ENCODE measurements at places on chromosomes 6 and 20. TPM values are rescaled to one million over a fixed set of nuclear protein-coding genes. Genes with fewer than 3 reads are reported as not detected.

The GRM1 gene
- total RNA-seq = 5.8 TPM

DNA sequence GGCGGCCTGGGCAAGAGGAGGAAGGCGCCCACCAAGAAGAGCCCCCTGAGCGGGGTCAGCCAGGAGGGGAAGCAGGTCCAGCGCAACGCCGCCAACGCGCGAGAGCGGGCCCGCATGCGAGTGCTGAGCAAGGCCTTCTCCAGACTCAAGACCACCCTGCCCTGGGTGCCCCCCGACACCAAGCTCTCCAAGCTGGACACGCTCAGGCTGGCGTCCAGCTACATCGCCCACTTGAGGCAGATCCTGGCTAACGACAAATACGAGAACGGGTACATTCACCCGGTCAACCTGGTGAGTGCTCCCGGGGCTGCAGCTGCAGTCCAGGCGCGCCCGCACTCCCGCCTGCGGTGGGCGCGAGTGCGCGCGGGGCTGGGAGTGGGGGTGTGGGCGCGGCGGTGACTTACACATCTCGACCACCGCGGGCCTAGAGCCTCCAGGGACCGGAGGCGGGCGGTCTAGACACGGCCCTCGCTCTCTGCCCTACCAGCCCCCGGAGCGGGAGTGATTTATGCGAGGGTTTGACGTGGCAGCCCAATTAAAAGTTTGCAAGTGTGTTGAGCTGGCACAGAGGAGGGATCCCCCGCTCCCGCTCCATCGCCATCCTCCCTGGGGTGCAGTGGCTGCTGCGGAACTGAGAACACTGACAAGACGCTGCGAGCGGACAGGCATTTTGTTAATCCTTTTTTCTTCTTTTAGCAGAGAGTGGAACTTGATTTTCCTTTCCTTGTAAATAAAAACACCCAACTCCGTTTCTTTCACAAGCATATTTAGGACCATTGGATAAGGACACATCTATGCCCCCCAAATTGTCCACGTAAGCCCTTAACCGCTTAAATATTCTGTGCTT is 867 bp downstream of the TCF21 start:
- H3K4me1 ChIP-seq = peaks cover 22% of the 10 kb centered on the region
- H3K4me3 ChIP-seq = peak overlapping the region; percentile 5
- H3K36me3 ChIP-seq = no peaks in the 10 kb centered on the region
- H3K27me3 ChIP-seq = peaks cover 4% of the 10 kb centered on the region

DNA sequence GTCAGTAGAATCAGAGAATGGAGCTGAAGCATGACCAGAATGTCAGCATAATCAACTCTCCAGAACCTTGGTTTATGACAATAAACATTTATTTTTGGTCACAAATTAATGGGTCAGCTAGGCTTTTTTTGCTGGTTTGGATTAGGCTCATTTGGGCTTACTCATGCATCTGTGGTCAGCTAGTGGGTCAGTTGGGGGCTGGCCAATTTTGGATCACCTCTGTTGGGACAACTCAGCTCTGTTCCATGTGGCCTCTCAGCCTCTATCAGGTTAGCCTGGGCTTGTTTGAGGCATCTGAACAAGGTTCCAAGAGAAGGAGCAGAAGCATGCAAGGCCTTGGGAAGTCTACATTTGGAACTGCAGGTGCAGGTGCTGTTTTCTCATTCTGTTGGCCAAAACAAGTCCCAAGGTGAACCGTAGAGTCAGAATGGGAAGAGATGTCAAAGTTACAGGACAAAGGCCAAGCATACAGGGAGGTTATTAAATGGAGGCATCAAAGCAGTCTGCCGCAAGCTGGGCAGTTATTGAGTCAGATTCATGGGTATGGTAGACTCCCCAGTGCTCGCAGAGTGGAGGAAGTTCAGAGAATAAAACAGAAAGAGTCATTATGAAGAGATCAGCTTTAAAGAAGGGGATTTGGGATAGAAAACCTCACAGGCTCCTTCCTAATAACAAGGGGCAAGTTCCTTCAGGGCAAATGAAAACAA is 173.0 kb downstream of the PLCB4 start:
- H3K36me3 ChIP-seq = no peaks in the 10 kb centered on the region
- no peak overlapping the region for H3K4me3 ChIP-seq
- H3K4me1 ChIP-seq = peaks cover 39% of the 10 kb centered on the region
- no peaks in the 10 kb centered on the region for H3K27me3 ChIP-seq

The TNNC2 gene
- not detected for total RNA-seq

DNA sequence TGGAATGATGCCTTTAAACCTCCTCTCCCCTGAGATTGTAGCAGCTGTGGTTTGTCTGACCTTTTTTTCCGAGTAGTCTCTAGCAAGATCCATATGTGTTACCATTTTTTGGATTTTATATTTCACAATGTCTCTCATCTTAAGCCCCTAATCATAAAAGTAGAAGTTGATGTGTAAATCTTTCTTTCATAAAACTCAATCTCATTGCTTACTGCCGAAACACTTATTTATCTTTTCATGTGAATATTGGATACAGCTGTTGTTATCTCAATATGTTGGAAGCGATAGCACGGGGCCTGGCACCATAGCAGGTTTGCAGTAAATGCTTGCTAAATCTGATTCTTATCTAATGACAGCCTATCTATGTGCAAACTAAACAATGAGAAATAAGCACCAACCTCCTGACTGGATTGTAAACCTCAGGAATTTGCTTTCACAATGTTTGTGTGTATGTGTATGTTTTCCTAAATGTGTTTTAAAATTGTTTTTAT is 14.2 kb downstream of the SMPDL3A start:
- DNase-seq = no peak
- no peak overlapping the region for H3K4me3 ChIP-seq
- H3K27me3 ChIP-seq = no peaks in the 10 kb centered on the region
- H3K27ac ChIP-seq = no peak overlapping the region
- H3K36me3 ChIP-seq = no peaks in the 10 kb centered on the region
- H3K4me1 ChIP-seq = no peaks in the 10 kb centered on the region

The PLN gene
- total RNA-seq = 3,015 TPM

- H3K27ac ChIP-seq = peak overlapping the region; percentile 35
- H3K4me1 ChIP-seq = peaks cover 21% of the 10 kb centered on the region
- no peak overlapping the region for H3K4me3 ChIP-seq
- no peak for DNase-seq
- no peaks in the 10 kb centered on the region for H3K27me3 ChIP-seq
Observed at GRCh38 chr6:154433477-154434241, 76.8 kb downstream of the CNKSR3 start.

The PNPLA1 gene
- not detected for total RNA-seq

DNA sequence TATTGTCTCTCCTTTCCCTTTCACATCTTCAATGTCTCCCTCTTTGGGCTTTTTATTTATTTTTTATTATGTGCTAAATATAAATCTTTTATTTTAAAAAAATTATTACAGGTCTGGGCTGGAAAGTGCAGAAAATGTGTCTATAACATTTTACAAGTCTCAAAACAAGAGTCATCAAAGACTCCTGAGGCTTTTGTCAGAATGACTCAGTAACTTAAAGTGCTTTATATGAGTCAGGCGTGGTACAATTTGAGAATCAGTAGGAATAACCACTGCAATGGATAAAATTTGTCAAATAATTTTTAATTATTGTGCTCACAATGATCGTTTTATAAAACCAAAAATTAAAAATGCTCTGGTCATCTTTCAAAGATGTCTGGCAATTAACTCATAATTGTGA is 193.9 kb downstream of the MMUT start:
- DNase-seq = no peak
- no peaks in the 10 kb centered on the region for H3K36me3 ChIP-seq
- H3K4me1 ChIP-seq = no peaks in the 10 kb centered on the region
- H3K27me3 ChIP-seq = no peaks in the 10 kb centered on the region
- H3K4me3 ChIP-seq = no peak overlapping the region

DNA sequence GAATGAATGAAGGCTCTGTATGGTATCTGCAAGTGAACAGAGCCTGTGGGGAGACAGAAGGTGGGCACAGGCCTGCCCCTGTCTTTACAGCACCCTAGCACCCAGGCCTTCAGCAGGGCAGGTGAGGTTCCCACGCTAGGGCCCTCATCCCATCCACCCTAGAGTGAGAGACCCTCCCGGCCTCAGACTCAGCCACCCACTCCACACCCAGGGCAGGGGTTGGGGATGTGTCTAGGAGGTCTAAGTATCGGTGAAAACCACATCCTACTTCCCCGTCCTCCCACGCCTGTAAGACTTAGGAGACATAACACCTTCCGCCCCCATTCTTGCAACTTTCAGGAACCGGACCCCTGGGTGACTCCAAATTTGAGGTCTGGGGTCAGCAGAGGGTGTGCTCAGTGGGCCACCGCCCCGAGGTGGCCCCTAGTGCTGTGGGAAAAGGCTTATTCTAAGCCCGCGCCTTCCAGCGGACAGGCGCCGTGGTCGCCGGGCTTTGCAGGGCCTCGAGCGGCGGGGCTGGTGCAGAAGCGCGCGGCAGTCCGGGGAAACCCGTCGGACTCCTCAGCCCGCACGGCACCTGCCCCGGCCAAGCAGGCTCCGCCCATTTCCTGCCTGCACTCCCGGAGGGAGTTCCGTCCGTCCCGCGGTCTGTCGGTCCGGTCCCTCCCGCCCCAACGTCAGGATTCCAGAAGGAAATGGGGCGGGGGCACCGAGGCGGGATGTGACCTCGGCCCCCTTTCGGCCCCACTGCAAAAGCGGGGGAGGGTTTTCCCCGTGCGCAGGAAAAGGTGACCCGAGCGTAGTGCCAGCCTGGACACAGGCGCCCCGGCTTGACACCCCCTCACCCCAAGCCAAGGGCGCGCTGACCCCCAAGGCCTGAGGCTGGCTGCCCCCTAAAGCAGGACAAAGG is 868 bp downstream of the SAMD10 start:
- peak overlapping the region; percentile 57 for H3K4me3 ChIP-seq
- H3K27me3 ChIP-seq = no peaks in the 10 kb centered on the region
- DNase-seq = peak; percentile 86
- peak overlapping the region; percentile 76 for H3K27ac ChIP-seq
- H3K36me3 ChIP-seq = peaks cover 3% of the 10 kb centered on the region

GRCh38 chr6:35468980-35469750 is 964 bp downstream of the RPL10A start:
- peak overlapping the region; percentile 92 for H3K4me3 ChIP-seq
- H3K27me3 ChIP-seq = no peaks in the 10 kb centered on the region
- no peak for DNase-seq
- H3K4me1 ChIP-seq = peaks cover 9% of the 10 kb centered on the region
- peak overlapping the region; percentile 89 for H3K27ac ChIP-seq
- peaks cover 50% of the 10 kb centered on the region for H3K36me3 ChIP-seq

- no peak for DNase-seq
- peaks cover 68% of the 10 kb centered on the region for H3K36me3 ChIP-seq
- no peak overlapping the region for H3K27ac ChIP-seq
Observed at GRCh38 chr20:37764333-37764935, 70.6 kb downstream of the CTNNBL1 start.

The EFHC1 gene
- total RNA-seq = 5.2 TPM

DNA sequence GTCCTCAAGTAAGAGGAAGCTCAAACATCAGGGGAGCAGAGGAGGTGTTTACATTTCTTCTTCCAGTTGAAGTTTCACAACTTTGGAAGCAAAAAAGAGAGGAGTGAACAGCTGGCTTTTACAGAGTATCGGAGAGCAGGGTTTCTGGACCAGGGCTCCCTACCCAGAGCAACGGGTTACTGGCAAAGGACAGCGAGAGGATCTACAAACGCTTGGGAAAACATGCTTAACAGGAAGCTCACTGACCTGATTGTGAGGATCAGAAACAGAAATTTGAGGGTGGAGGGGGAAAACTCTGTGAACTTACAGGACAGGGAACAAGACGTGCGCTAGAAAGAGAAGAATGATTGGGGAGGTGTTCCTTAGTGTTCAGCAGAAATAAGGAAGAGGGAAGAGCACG is 85.7 kb upstream of the TAB2 start:
- H3K27me3 ChIP-seq = no peaks in the 10 kb centered on the region
- H3K4me1 ChIP-seq = no peaks in the 10 kb centered on the region
- DNase-seq = no peak
- no peaks in the 10 kb centered on the region for H3K36me3 ChIP-seq
- H3K27ac ChIP-seq = no peak overlapping the region

The BTN2A1 gene
- total RNA-seq = 9.2 TPM

DNA sequence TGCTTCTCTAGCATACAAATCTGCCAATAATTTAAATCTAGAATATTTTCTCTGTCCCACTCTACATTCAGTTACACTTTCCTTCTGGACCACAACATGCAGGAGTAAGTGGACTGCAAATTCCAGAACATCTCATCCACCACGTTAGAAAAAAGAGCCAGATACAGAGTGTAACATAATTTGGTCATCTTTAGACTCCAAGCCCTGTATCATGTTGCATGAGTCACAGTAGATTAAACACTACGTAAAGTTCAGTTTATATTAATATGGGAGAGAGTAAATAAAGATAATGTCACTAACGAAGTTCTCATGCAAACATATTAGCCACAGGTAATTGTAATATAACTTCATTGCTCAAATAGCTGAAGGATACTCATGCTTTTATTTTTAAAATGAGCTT is 327.0 kb downstream of the C6orf118 start:
- no peak overlapping the region for H3K27ac ChIP-seq
- H3K4me3 ChIP-seq = no peak overlapping the region
- H3K4me1 ChIP-seq = no peaks in the 10 kb centered on the region
- H3K36me3 ChIP-seq = no peaks in the 10 kb centered on the region
- no peak for DNase-seq
- H3K27me3 ChIP-seq = no peaks in the 10 kb centered on the region

DNA sequence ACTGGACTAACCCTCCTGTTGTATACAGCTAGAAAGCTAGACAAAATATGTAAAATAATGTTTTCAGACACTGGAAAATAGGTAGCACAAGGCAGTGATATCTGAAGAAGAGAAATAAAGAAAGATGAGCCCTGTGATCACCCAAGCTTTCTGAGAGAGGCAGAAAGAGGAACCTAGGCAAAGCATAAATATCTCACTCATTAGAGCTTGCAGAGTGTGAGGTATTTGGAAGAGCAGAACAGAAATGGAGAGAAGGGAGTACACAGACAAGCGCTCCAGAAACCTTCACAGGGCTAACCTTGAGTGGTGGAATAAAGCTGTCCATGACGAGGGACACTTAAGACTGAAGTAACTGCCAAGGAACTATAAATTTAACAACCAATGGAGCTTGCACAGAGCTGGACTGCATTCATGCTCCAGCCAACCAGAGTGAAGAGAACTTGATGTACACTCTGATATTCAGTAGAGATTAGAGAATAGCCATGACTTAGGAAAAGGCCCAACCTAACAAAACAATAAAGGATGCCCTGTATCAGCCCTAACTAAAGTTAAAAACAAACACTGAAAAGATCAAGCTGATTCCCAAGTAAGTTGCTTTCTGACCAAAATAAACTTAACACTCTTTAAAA is 280.9 kb upstream of the STXBP5 start:
- no peak for DNase-seq
- H3K4me3 ChIP-seq = no peak overlapping the region
- H3K36me3 ChIP-seq = no peaks in the 10 kb centered on the region
- no peaks in the 10 kb centered on the region for H3K4me1 ChIP-seq
- no peaks in the 10 kb centered on the region for H3K27me3 ChIP-seq

- H3K36me3 ChIP-seq = no peaks in the 10 kb centered on the region
- no peaks in the 10 kb centered on the region for H3K27me3 ChIP-seq
- no peak for DNase-seq
- no peak overlapping the region for H3K27ac ChIP-seq
Observed at GRCh38 chr6:170271771-170272314, 19.0 kb downstream of the DLL1 start.

The C4A gene
- total RNA-seq = 82.4 TPM

- peaks cover 100% of the 10 kb centered on the region for H3K36me3 ChIP-seq
- H3K4me1 ChIP-seq = no peaks in the 10 kb centered on the region
- H3K27me3 ChIP-seq = no peaks in the 10 kb centered on the region
- no peak for DNase-seq
- H3K27ac ChIP-seq = no peak overlapping the region
Observed at GRCh38 chr6:109472132-109472995, 10.7 kb downstream of the ZBTB24 start.

- H3K4me3 ChIP-seq = peak overlapping the region; percentile 22
- DNase-seq = peak; percentile 96
- H3K4me1 ChIP-seq = no peaks in the 10 kb centered on the region
- peak overlapping the region; percentile 93 for H3K27ac ChIP-seq
- no peaks in the 10 kb centered on the region for H3K36me3 ChIP-seq
Observed at GRCh38 chr6:164108869-164109769, 694.6 kb downstream of the QKI start.
